ENCODE measurements at places on chromosomes 3 and 15. TPM values are rescaled to one million over a fixed set of nuclear protein-coding genes. Genes with fewer than 3 reads are reported as not detected.

GRCh38 chr3:188280627-188281026, 126.7 kb downstream of the LPP start:
- DNase-seq: peak; percentile 76

DNA sequence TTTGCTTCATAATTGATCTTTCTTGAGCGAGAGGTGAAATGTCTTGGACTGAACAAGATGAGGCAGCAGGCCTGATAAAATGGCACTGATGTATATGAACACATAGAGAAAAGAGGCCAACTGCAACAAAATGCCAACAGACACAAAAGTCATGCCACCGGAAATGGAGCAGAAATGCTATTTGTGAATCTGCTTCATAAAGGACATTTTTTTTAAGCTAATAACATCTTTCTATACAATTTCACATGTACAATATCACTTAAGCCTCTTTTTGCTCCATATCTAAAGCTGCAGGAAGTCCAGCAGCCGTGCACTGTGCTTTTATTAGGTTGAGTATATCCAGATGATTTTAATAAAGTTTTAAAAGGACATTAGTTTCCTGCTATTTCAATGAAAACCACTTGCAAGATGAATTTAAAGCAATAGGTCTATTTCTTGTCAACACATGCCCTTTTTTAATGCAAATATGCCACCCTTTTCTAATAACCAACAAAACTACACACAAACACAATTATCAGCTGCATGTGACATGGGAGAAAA, 169.2 kb upstream of the ADAMTS9 start:
- no peak for DNase-seq

DNA sequence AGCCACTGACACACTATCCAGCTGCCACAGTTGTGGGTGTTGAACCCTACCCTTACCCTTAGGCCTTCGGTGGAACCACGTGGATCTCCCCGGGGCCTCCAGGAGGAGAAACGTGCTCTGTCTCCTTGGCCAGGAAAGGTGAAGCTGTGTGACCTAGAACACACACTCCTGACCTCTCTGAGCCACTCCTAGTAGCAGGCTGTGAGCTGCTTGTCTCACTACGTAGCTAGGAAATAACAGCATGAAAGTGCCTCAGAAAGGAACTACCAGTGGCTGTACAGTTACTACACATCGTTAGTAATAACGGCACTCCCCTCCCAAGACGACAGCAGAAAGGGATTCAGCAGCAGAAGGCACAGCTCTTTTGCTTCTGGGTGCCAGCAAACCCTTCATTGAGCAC, 36.2 kb upstream of the SLC6A6 start:
- DNase-seq: no peak

- peak; percentile 96 for DNase-seq
These were observed 125.7 kb downstream of the EEFSEC start for GRCh38 chr3:128278761-128279600.

EPM2AIP1 gene
- 8.1 TPM for total RNA-seq

GRCh38 chr3:112653881-112654300, 12.9 kb upstream of the CCDC80 start:
- peak; percentile 87 for DNase-seq

CCR1 gene
- total RNA-seq: 5.6 TPM

CTDSPL gene
- 18.3 TPM for total RNA-seq

- no peak for DNase-seq
These were observed 37.8 kb downstream of the ZNF445 start for GRCh38 chr3:44439499-44440295.

CMC1 gene
- total RNA-seq: 13.6 TPM

DNA sequence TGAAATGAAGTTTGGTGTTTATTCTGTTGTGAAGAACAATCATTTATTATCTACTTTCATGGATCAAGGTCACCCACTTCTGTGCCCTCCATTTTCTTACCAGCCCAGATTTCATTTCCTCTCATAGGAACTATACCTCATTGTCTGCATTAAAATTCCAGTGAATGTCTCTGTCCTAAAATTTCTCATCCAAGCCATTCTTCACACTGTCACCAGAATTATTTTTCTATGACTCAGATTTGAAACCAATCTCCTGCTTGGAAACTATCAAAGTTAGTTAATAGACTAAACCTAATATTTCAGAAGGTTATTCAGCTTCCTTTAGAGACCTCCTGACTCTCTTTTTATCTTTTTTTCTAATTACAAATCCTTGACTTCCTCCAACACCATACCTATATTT, 364.1 kb upstream of the CBLB start:
- DNase-seq: no peak

DNA sequence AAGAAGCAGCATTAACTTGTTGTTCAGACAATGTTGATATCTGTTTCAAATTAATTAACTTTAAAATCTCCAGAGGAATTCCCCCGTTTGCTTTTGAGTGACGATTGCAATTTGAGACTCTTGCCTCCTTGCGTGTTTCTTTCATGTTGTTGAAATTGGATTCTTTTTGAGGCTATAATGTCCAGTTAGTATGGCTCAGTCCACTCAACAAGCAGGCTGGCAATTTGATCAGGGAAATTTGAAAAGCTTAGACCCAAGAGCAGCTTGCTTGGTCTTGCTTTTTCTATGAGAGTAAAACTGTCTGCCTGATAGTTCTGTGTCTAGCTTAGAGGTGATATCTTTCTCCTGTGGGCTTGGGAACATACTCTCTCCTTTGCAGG, 2.0 kb downstream of the ARID3B start:
- DNase-seq: no peak

GRCh38 chr3:27728195-27729087, 6.3 kb upstream of the EOMES start:
- peak; percentile 35 for DNase-seq

DNA sequence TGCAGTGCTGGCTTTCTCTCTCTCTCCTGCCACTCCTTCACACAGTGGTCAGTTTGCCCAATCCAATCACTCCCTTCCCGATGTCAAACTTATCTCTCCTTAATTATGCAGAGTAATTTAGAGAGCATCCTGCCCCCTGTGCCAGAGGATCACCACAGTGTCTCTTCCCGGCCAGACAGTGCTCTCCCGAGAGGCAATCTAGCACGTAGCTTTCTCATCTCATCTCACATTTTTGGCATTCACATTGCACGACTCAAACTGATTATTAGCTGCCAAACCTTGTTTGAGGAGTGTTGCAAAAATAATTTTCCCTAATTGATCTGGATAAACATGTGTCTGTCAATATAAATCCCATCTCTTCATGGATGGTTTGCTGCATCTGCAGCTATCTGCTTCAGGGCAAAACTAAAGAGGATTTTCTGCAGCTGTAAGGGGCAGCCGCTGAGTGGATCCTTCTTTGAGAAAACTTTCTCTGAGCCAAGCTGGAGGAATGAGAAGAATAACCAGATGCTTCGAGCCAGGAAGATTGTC, 37.8 kb downstream of the SSUH2 start:
- no peak for DNase-seq

DNA sequence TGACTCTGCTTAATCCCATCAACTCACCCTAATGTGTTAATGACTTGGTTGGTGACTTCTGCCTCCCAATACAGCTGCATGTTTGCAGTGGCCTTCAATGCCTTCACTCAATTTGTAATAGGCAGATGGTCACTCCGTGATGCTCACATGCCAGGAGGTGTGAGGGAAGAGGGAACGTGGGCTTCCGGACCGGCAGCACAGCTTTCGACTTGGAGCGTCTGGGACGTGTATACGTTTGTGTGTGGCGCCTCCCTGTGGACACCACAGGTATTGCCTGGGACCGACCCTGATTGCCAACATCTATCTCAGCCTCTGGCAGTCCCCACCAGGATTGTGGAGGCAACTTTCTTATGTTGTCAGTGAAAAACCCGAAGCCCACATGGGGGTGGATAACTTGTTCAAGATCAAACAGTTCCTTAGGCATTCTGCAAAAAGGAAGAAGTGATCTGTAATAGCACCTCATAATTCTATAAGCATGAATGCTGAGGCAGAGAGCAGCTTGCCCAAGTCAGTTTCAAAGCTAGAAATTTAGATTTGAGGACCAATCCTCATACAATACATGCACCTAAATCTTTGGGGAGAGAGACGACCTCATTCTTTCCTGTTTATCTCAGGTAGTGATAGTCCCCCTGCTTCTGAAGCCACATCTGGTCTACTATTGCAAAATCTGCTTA, 16.9 kb downstream of the MRPL46 start:
- peak; percentile 46 for DNase-seq

GRCh38 chr3:30596152-30596551, 10.2 kb upstream of the TGFBR2 start:
- peak; percentile 53 for DNase-seq

PLA2G4D gene
- total RNA-seq: 0.10 TPM

ARGFX gene
- total RNA-seq: not detected

DNA sequence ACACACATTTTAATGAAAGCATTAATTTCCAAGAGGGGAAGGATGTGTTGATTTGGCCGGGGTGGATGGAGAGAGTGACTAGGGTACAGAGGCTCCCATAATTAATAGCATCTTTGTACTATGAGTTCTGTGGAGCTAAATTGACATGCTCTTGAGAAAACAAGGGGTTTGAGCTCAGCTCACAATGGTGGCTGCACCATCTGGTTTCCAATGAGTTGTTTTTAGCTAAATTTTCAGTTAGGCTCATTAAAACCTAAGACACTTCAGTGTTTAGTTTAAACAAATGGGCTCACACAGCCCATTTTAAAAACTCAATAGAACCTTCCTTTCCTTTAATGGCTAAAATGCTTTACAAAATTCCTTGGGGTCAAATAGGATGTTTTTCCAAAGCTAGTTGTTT, 199.7 kb downstream of the TNIK start:
- DNase-seq: no peak

DNA sequence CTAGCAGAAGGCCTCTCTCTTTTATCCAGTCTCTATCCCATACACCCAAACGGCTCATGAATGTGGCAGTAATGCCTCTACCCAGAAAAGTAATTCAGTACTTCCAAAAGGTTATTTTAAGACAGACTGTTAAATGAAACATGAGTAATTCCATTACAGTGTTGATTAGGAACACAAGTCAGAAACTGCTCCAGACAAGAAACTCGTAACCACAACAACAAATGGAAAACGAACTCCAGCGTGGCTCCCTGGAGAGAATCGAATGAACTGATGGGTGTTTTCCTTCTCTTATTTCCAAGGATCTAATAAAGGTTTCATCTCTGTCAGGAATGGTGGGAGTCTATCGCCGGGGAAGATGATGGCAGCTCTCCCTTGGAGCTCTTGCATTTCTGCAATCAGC, 228.4 kb downstream of the MAGI1 start:
- DNase-seq: no peak

- peak; percentile 52 for DNase-seq
These were observed 388.2 kb upstream of the AGTR1 start for GRCh38 chr3:148309390-148310035.

DNA sequence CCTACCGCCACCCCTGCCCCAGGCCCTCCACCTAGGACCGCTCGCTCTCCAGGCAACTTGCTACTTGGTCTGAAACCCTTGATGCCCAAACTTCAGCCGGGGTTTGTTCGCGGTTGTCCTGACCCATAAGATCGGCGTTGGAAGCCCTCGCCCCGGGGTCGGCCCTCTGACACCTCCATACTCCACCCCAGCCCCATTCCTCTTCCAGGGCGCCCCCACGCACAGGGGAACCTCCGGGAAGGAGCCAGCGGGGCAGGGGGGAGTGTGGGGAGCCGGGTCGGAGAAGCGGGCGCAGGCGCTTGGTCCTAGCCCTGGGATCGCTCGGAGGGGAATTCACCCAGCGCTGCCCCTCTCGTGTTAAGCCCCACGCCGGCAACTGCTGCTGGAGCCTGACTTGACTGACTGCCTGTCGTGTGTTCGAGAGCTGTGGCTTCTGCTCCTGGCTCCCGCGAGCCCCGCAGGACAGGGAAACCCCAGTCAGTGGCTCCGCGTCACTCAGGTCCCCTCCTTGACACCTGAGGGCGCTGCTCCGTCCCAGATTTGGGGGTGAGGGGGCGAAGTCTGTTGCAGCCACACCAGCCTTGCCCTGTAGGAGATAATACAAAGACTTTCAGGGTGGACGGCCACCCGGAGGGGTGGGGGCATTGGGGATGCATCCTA, 675 bp downstream of the RYR3 start:
- no peak for DNase-seq

RABL3 gene
- 37.7 TPM for total RNA-seq

DNA sequence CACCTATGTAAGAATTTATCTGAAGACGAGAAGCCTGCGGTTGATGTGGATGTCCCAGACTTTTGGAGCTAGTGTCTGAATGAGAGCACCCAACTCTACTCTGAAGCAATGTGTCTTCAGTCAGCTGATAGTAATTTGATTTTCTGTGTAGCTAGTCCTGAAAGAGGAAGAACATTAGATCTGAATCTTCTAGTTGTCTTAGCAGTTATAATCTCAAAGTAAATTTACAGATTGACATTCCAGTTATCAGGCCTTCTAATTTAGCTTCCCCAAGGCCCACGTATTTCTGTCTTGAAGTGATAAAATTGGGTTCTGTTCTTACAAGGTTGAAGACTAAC, 1.5 kb downstream of the TCAIM start:
- no peak for DNase-seq

DNA sequence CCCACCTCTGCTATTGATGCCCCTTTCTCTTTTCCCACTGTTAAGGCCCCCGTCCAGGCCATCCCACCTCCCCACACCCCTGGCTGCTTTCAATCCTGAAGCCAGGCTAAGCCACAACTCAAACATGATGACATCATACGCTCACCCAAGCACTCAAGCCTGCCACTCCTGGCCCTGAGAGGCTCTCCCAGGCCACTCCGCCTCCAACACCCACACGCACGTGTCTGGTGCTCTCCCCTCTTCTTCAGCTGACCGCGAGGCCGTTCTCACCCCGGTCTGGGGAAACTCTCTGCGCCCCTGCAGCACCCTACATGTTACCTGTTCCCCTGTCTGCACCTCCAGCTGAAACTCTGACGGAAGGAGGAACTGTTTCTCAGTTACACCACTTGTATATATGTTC, 6.2 kb downstream of the ZXDC start:
- no peak for DNase-seq

DNA sequence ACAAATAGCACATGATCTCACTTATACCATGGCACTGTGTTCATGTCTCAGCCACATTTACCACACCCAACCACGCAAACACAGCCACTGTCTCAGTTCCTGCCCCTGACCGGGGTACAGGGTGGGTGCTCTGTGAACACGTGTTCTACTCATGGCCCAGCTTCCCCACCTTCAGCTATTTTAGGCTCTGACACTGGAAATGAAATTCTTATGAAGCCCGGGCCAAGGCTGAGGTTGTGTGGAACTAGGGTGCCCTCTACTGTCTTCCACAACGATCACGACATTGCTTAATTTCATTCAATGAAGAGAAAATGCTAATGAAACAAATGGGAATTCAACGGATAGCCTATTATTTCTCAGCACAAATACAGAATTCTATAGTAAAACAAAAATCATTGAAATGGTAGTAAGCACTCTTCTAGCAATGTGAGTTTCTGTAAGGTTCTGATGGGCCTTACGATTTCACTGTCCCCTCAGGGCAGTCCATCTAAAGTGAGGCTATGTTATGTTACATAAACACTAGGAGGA, 2.1 kb upstream of the GABRA5 start:
- DNase-seq: peak; percentile 17

DNA sequence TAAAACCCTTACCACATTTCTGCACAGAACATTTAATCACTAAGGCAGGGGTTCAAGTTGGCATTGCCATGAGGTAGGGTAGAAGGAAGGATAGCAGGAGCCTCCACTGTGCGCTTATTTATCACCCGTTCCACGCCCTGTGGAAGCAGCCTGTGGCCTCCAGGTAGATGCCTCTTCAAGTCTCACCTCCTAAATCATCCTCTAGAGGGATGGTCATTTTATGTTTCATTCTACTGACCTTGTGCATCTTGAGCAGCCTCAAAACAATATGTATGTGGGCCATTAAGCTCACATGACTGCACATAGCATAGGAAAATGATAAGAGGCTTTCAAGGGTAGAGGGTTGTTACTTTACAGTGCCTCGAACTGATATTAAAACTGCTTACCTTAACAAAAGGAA, 546.2 kb downstream of the GRM7 start:
- DNase-seq: no peak

BRPF1 gene
- 10.1 TPM for total RNA-seq
